ENCODE measurements at places on chromosomes 5 and 9.

- DNase-seq, result no peak
Measured at GRCh38 chr5:39014561-39014960, 59.6 kb downstream of the RICTOR start.

DNA sequence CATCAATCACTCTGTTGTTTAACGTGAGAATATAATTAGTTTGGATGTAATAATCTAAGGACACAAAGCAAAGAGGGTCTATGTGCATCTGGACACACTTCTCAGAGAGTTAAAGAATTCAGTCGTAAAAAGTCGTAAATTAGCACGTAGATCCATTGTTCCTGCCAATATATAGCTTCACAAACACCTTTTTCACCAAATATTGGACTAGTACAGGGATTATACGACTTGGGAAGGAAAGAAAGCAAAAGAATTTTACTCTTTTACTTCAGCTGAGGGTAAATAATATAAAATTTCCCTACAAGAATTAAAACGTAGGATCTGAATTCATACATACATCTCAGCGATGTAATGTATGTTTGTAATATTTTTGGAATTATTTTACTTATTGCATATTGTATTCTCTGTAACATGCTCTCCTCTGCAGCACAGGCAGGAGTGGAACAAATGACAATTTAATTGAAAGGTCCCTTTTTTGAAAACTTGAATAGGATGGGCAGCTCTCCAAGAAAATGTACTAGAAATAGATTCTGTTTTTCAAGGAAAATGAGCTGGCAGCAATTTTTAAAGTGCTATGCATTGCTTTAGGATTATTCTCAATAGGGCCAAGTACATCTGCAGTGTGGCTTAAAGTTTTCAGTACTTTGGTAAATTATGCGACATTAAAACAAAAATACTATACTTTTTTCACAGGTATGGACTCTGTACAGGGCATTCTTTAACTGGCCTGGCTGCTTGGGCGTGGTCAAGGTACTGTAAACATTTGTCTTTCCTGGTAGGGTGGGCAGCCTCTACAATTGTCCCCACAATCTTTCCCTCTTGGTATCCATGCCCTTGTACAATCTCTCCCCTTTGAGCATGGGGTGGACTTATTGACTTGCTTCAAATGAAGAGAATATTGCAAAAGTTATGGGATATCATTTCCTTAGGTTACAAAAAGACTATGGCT, 39.7 kb upstream of the HSD17B4 start:
- no peak for DNase-seq

- DNase-seq, result peak; percentile 16
Measured at GRCh38 chr5:95780597-95780996, 41.9 kb downstream of the GLRX start.

DNA sequence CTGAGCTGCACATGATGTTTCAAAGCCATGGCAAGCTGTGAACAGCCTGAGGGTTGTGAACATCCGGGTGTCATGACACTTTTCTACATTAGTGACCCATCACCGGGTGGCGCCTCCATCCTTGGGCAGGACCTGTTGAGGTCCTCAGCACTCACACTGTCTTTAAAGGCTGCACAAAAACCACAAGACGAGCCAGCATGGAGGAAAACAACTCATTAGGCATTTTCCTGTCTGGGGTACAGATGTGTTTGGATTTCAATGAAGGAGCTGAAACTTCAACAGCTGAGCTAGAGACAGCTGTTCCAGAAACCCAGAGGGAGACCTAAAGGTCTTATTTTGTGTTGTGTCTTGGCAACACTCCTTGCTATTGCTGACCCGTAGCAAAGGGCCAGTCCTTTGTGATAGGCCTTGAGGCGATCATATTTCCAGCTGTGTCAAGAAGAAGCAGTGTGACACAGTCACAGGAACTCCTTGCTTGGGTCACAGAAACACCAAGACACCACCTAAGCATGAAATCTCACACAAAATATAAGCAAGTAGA, 151.8 kb upstream of the VLDLR start:
- peak; percentile 76 for DNase-seq

DNA sequence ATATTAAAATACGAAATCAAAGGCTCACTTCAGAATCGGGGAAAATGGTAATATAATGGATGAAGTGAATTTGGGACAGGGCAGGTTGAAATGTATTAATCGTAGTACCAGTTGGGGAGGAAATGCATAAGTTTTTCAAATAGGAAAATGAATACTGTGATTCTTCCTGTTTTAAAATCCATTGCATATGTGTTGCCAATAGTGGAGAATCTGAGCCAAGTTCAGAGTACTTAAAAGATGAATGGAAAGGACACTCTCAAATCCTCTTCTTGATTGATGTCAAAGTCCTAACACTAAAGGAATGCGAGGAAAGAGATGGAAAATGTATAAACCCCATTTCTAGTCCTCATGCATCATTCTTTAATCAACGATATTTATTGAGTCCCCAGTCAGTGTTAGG, 160.9 kb upstream of the CCNG1 start:
- no peak for DNase-seq

- peak; percentile 99 for DNase-seq
Measured at GRCh38 chr9:114348906-114349482, 19.3 kb downstream of the ORM2 start.

GRCh38 chr9:131666029-131666428, 73.8 kb downstream of the RAPGEF1 start:
- no peak for DNase-seq

DNA sequence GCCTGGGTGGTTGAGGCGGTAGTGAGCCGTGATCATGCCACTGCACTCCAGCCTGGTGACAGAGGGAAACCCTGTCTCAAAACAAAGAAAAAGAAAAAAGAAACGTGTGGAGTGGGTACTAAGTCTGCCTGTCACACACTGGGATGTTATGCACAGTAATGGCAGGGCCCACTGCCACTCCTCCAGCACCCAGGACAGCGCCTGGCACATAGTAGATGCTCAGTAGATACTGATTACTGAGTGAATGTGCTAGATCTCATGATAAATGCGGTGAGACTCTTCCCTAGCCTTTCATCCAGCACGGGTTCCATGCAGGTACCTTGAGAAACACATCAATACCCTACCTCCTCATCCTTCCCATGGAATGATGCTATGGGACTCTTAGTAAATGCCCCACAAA, 87.4 kb upstream of the HSPA9 start:
- peak; percentile 57 for DNase-seq
